ENCODE measurements at places on chromosomes 6 and 20.

DNA sequence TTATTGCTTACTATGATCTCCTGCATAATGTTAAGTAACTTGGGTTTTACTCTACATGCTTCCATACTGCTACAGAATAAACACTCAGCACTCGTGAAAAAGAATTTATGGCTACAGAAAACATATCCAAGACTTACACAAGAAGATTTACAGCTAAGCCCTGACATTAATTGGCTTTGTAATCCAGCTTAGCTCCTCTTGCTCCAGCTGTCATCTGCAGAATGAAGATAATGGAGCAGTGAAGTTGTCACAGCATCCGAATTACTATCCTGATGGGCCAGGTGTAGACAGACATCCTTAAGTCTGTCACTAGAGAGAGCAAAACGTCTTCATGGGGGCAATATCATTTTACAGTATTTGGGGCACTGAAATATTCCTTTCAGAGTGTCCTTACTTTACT lies 155.3 kb downstream of the PRKN start:
- DNase-seq = no peak

- no peak for DNase-seq
Measured at GRCh38 chr6:44059359-44060346, 67.6 kb downstream of the MRPL14 start.

GRCh38 chr6:3135668-3136291 lies 17.3 kb downstream of the BPHL start:
- no peak for DNase-seq

DNA sequence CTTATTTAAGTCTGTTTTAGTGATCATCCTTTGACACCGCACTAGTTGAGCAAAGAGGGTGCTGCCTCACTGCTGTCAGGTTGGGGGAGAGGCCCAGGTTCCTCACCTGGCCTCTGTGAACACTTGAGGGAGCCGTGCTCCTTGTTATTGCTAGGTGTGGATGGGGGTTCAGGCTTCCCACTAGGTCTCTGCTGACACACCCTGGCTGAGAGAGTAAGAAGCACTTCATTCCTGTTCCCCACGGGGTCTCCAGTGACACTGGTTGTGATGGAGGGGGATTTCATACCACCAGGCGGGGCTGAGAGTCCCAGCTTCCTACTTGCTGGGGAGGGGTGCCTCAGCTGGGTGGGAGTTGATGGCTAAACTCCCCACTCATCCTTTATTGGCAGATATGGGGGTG lies 11.1 kb upstream of the NOTCH4 start:
- DNase-seq = no peak

DNA sequence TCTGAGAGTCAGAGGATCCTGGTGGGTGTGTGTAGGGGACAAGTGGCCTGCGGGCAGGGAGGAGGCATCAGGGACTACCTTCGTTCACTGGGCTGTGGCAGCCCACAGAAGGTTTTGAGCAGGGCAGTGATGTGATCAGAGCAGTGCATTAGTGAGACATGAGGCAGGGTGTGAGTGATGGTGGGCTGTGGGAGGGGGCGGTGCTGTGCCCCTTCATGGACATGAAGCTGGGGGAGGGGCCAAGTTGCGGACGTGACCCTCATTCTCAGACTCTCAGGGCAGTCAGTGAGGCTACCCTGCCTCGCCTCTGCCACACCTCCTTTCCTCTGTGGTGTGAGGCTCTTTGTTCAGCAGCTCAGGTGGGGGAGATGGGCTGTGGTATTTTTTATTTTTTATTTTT lies 142.2 kb upstream of the RNF24 start:
- DNase-seq = no peak

DNA sequence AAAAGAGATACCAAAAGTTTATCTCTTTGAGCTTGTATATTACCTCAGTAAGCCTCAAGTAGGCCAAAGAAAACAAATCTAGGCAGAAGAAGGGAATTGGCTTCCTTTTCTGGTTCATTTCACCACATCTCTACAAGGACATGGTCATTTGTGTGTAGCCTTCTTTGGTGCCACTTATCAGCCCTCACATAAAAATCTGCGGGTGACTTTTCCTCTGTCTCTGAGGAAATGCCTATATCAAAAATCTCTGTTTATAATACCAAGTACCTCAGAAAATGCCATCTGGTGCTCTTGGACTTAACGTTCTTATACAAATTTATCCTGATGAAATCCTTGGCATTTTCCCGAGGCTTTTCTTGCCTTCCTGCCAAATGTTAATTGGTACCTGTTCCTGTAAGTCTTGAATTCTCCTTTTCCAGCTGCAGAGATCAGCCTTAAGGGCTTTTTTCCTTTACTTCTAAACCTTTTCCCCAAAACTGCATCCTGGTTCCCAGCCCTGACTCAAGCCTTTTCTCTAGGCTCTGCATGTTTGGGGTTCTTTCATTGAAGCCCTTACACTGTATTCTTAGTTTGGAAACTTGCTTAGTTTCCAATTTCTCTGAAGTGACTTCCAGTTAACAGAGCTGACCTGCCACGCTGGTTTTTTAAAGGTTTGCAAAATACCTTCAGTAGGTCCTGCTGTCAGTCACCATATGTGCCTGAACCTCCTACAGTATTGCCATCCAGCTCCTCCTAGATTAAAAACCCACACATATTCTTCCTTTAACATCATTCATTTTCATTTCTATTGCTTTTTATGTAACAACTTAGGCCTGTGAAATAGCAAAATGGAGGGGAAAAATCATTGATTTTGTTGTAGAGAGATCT lies 191.2 kb upstream of the PREP start:
- no peak for DNase-seq

- DNase-seq = no peak
Measured at GRCh38 chr6:48894469-48894868, 568.6 kb downstream of the MMUT start.

DNA sequence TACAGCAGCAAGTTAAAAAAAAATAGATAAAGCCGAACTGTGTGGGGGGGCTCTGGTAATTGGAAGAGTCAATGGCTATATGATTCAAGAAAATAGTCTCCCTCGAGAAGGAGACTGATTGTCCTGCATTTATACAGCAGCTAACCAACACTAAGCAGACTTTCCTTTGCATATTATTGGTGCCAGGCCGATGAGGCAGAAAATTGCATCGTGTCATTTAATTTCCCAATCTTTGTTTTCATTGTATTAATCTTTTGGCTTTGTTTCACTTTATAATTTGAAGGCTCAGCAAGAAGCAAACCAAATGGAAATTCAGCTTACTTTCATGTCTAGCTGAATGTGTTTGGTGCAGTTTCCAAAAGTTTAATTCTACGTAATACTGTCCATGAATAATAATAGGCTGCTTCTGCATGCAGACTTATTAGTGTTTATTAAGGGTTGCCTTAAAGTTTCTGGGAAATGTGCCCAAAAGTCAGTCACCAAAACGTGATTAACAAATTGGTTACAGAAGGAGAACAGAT lies 258.5 kb downstream of the HACE1 start:
- no peak for DNase-seq

DNA sequence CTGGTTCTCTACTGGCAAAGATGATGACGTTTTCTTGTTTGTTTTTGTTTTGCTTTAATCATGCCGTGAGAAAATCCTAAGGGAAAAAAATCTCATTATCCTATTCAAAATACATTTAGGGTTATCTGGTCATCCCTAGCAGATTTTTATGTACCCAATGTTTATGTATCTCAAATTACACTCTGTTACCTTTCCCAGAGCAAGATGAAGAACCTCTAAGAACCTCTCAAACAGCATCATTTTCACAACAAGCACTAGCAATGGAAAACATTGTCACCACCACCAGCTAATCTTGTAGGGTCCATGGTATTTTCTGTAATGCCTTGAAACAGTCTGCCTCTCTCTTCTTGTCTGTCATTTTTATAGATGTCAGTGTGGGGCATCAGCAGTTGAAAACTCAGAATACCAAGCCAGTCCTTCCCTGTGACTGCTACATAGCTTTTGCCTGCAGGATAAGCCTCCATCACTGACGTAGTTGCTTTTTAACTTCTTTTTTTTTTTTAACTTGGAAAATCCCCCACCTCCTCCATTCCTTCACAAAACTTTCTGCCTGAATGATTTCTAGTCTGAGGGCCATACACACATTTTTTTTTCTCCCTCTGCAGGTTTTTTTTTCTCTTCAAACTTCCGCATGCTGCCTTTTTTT lies 2.4 kb upstream of the SNAP25 start:
- DNase-seq = no peak

DNA sequence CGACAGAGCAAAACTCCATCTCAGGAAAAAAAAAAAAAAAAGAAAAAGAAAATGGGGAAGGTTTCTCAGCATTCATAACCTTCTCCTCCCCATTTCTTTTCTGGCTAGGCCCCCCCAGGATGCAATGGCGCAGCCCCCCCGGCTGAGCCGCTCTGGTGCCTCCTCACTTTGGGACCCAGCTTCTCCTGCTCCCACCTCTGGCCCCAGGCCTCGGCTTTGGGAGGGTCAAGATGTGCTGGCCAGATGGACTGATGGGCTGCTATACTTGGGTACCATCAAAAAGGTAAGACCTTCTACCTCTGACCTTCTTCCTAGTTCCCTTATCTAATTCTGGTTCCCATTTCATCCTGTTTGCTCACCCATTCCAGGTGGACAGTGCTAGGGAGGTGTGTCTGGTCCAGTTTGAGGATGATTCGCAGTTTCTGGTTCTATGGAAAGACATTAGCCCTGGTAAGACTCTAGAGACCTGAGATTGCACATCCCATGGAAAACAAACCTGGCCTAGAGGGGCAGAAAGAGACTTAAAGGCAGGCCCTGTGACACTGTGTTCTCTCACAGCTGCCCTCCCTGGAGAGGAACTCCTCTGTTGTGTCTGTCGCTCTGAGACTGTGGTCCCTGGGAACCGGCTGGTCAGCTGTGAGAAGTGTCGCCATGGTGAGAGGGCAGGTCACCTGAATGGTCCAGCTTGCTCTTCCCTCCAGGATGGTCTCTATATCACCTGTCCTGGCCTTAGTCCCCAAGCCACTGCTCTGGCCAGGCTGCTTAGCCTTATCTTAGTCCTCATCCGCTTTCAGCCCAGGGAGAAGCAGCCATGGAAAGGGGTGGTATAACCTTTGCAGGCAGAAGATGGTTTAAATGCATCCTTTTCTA lies 1.6 kb downstream of the PHF1 start:
- no peak for DNase-seq

DNA sequence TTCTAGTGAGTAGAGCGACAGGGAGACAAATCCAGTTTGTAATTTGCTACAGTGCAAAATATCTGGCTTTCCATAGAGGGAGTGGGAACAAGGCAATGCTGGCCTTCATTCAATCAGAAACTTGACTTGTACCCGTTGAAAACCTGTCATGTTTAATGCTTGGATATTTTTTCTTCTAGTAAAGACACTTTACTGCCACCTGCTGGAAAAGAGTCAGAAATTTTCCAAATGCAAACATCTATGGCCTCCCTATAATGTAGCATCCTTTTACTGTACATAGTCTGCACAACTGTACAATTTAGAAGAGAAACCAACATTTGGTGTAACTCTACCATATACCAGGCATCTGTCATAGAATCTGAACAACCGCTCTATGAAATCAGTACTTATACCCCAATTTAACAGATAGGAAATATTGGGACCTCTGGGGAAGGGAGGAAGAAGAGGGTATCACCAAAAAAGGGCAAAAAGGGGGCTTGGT lies 16.7 kb upstream of the TBC1D20 start:
- peak; percentile 60 for DNase-seq

DNA sequence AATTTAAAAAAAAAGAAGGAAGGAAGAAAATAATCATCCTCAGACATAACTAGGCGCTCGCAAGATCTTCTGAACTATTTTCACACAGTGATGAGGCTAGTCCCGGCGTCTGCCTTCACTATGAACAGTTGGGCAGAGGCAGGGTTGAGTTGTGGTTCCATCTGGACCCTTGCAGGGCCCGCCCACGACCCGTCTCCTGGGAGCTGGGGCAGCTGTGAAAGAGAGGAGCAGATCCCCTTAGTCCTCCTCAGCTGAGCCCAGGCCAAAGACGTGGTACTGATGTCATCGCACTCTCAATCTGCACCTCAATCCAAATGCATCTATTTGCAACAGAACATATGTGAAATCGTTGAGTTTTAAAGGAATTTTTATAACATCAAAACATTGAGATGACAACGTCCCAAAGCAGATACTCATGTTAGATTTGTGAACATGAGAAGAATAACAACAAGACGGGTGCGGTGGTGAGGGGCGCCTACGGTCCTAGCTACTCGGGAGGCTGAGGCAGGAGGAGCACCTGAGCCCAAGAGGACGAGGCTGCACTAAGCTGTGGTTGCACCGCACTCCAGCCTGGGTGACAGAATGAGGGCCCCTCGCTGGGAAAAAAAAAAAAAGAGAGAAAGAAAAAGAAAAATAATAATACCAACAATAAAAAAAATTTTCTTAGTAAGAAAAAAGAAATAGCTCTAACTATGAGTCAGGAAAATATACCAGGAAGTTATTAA lies 15.3 kb downstream of the TCFL5 start:
- DNase-seq = no peak

DNA sequence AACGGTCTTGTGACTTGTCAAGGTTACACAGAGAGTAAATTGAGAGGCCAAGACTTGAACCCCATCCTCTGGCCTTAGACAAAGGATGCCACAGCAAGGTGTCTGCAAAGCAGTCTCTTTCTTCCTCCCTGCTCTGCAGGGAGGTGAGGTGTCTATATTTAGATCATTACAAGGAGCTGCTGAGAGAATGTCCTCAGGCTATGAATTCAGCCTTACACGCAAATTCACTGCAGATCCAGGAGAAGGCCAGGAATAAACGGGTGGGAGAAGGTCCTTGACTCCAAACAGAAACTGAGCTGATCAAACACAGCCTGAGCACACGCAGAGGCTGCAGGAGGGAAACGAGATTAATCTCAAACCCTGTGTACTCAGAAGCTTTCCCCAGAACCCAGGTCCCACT lies 48.6 kb upstream of the PTPRT start:
- no peak for DNase-seq

DNA sequence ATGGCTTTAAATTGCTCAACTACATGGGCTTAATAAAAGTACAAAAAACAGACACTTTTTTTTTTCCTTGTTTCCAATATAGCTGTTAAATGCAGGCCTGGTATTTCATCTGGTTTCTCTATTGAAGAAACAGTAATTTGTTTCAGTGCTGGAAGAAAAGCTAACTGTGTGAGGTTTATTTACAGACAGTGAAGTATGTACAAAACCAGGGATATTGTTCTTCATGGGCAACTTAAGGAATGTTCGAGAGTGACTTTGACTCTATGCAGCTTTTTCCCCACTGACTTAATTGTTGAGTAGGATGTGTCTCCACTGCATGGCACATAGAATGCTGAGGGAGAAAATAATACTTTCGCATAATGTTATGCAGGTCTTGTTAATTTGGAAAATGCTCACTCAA lies 31.0 kb upstream of the PRL start:
- no peak for DNase-seq

- no peak for DNase-seq
Measured at GRCh38 chr6:44508646-44509045, 121.1 kb downstream of the CDC5L start.

- DNase-seq = no peak
Measured at GRCh38 chr6:124054034-124054433, 250.4 kb downstream of the NKAIN2 start.

GRCh38 chr6:161091972-161092701 lies 100.6 kb downstream of the MAP3K4 start:
- DNase-seq = no peak

GRCh38 chr6:63759605-63760105 lies 124.1 kb downstream of the PHF3 start:
- DNase-seq = no peak
